ENCODE measurements at places on chromosomes 4 and X.

GRCh38 chrX:24231131-24231540, 81.6 kb downstream of the ZFX start:
- no peak for DNase-seq

GRCh38 chrX:137401092-137401491, 164.8 kb upstream of the ZIC3 start:
- no peak for DNase-seq

GRCh38 chr4:187307131-187307530, 583.5 kb upstream of the FAT1 start:
- no peak for DNase-seq

DNA sequence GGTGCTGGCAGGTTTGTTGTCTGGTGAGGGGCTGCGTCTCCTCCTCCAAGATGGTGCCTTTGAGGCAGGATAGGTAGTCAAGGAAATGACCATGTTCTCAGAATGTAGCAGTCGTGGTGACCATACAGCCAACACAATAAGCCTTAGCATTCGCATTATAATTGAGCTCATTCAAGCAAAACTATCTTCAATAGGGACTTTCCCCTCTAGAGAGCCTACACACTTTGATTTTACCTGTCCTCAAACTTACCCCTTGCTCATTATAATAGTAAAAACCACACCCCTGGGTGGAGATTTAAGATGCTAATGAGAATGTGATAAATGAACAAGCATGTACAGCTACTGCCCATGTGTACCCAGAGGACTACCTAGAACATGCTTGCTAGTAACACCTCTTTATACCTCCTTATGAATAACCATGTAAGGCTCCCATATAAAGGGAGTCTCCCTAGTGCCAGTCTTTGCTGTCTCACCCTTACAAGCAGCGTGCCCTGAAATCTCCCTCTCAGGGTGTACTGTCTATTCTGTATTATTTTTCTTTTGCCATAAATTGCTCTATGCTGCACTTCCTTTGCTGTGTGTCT, 48.2 kb downstream of the FGFBP1 start:
- DNase-seq, result no peak

- DNase-seq, result no peak
These were observed 15.8 kb downstream of the TRPC3 start for GRCh38 chr4:121936101-121936500.

GRCh38 chr4:176377780-176378179, 58.0 kb downstream of the SPCS3 start:
- DNase-seq, result no peak

GRCh38 chr4:80138551-80139538, 58.5 kb upstream of the PRDM8 start:
- DNase-seq, result no peak

GRCh38 chrX:135257469-135257868, 5.6 kb downstream of the ETDA start:
- DNase-seq, result no peak

DNA sequence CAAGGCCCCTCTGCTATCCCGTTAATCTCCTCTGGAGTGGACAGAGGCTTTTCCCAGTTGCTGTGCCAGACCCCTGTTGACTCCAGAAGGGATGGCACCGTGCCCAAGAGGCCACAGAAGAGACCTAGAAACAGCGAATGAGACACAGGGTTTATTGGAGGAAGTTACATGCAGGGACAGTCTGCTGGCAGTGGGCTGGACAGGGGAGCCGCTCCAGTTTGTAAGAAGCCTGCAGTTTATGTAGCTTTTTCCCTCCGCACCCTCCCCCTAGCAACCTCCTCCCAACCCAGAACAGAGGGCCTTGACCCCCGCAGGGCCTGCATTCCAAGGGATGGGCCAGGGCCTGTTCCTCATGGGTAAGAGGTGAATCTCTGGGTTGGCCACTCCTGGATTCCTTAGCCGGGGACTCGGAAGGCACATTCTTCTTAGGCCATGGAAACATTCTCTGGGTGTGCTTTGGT, 216.8 kb upstream of the PSAPL1 start:
- DNase-seq, result no peak

DNA sequence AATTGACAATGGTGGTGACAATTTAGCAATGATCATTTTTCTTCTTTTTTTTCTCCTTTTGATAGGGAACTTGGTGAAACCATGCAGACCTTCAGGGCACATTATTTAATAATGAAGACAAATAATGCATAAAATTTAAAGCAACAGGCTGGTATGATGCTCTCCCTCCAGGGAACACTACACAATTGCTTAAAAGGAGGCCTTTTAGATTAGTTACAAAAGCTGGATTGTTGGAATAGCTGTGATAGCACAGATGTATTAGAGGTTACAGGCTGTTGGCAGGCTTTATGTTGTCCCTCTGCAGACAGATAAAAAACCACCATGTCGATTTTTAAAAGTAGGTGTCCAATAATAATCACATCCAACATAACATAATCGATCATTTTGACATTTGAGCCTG, 307.0 kb downstream of the ADGRL3 start:
- DNase-seq, result peak; percentile 87

GRCh38 chr4:113878668-113879067, 100.8 kb downstream of the ARSJ start:
- DNase-seq, result peak; percentile 45

- DNase-seq, result no peak
These were observed 47.8 kb downstream of the ELF2 start for GRCh38 chr4:139129206-139129605.

DNA sequence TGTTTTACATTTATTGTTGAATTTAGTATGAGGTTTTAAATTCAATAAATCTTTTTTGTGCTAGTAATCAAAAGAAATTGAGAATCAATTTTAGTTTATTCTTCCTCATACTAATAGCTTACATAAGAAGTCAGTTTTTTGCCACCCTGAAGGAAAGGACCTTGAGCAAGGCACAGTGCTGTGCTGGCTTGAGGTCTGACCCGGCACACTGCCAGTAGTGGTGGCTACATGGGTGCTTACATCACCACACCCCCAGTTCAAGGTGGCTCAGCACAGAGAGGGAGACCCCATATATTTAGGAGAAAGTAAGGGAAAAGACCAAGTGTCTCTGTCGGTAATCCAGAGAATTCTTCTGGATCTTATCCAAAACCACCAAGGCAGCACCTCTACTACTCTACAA, 86.0 kb upstream of the LANCL3 start:
- no peak for DNase-seq

DNA sequence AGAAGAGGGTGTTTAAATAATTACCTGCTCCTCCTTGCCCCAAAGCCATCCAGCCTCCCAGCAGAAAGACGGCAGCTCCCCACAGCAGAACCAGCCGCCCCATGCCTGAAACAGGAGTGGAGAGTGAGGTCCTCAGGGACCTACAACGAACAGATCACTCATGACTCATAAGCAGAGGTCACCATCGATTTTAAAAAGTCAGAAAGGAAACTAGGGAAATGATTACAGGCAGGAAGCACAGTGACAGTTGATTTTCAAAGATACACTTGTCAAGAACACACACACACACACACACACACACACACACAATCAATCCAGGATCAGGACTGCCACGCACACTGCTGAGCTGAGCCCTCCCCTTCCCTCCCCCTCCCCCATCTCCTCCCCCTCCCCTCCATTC, at the start of gene CRLF2:
Gene CRLF2 (minus strand): TSS at position 118 of the 400 bp plus-strand sequence. CDS start 15 bp downstream, at position 103.
- no peak for DNase-seq

DNA sequence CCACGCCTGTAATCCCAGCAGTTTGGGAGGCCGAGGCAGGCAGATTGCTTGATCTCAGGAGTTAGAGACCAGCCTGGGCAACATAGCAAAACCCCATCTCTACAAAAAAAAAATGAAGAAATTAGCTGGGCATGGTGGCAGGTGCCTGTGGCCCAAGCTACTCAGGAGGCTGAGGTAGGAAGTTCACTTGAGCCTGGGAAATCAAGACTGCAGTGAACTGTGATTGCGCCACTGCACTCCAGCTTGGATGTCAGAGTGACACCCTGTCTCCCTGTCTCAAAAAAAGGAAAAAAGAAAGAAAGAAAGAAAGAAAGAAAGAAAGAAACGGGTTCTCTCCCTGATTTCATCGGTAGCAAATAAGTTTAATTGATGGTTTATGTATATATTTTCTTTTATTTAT, 64.6 kb upstream of the ESX1 start:
- no peak for DNase-seq

DNA sequence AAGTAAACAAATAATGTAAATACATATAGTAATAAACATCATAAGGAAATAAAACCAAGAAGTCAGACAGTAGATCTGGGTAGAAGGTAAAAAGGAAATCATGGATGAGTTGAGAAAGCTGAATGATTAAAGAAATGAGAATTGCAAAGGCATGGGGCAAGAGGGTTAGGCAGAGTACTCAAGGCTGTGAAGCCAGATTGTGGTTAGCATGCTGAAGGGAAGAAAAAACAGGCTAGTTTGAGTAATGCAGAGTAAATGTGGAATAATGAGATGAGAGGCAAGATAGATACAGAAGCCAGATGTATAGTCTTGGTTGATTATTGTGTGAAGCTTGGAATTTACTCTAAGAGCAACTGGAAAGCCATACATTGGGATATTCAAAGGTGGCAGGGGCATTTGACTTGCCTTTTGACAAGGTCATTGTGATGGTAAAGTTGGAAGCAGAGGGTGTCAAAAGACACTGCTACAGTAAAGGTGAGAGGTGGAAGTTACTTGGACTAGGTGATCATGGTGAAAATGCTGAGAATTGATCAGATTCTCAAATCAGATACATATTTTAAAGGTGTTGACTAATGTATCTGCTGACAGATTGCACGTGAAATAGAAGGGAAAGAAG, 307.0 kb downstream of the FSTL5 start:
- DNase-seq, result no peak

- no peak for DNase-seq
These were observed 264.0 kb downstream of the MID1IP1 start for GRCh38 chrX:39065051-39065871.

DNA sequence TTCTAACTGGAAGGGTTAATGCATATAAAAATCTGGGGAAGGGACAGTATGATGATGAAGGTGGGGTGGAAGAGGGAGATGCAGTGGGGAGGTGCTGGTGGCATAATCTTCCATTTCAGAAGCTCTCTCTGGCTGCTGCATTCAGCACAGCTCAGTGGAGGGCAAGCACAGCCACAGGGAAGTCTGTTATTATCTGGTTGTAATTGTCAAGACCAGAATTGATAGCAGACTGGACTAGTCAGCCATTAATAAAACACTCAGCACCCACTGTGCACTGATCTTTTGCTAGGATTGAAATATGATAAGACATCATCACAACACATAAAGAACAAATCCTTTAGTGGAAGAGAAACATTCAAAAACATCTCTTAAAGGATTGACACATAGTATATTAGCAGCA, 414.2 kb upstream of the LCORL start:
- no peak for DNase-seq

DNA sequence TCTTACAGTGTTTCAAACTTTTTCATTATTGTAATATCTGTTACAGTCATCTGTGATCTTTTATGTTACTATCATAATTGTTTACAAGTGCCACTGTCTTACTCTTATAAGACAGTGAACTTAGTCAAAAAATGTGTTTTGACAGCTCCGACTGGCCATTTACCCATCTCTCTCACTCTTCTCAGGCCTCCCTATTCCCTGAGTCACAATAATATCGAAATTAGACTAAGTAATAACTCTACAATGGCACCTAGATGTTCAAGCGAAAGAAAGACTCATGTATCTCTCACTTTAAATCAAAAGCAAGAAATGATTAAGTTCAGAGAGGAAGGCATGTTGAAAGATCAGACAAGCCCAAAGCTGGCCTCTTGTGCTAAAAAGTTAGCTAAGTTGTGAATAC, 184.2 kb downstream of the CDS1 start:
- no peak for DNase-seq

DNA sequence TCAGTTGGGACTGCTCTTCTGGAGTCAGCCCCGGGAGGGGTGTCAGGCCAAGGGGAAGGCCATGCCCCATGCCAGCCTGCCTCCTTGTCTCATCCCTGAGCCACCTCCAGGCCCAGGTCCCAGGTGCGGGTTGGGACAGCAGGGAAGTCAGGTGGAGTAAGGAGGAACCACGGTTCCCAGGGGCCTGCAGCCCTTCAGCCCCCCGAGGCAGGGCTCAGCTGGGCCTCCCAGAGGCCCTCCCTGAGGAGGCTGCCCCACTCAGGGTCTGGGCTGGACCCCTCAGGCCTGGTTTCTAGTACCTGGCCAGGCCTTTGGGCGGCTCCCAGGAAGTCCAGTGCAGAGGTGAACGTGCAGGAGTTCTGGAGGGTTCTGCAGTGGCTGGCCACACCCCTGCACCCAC, 23.4 kb upstream of the FGFR3 start:
- DNase-seq, result no peak

- no peak for DNase-seq
These were observed 32.9 kb downstream of the TMEM150C start for GRCh38 chr4:82528868-82529267.

DNA sequence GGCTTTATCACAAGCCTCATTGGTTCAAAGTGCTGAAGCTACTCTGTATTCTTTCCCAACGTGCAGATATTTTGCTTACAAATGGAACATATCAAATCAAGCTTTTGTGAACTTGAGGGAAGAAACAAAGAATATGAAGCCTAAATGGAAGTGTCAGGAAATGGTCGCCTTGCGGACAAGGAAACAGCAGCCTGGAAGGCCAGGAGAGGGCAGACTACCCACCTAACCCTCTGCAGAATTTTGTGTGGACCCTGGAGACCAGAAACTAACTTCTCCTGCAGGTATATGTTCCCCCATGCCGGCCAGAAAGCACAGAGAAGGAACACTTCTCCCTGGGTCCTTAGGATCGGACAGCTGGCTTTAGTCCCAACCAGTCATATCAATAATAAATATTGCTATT, 1425.8 kb downstream of the PCDH7 start:
- no peak for DNase-seq

All from HAP-1 (cell line).